ENCODE measurements at places on chromosomes 1 and 21. TPM values are rescaled to one million over a fixed set of nuclear protein-coding genes. Genes with fewer than 3 reads are reported as not detected.

MAPKAPK2 gene
- polyA plus RNA-seq, result 126 TPM

LMX1A gene
- 0.03 TPM for polyA plus RNA-seq

IER5 gene
- 23.4 TPM for polyA plus RNA-seq

CDCA8 gene
- polyA plus RNA-seq, result 0.51 TPM

RYR2 gene
- 77.7 TPM for polyA plus RNA-seq

FLG2 gene
- polyA plus RNA-seq, result not detected

HSF2BP gene
- polyA plus RNA-seq, result 0.19 TPM

ADORA1 gene
- 17.8 TPM for polyA plus RNA-seq

Data from heart left ventricle (tissue), 16 donors.